Activated CD4-positive, alpha-beta memory T cell treated with anti-CD3 and anti-CD28 coated beads, Interleukin-2, amount 10 ng/mL, durations not matched to agents 7 days and 5 days (primary cell): ENCODE measurements at places on chromosomes 12 and 14. TPM values are rescaled to one million over a fixed set of nuclear protein-coding genes. Genes with fewer than 3 reads are reported as not detected.
A peak's percentile ranks its signal among the peaks of the same experiment; 100 is the strongest.

The KLRB1 gene
- 19.4 TPM for total RNA-seq

The DLK1 gene
- not detected for total RNA-seq

The POP5 gene
- total RNA-seq, result 37.6 TPM

The ANGEL1 gene
- total RNA-seq, result 9.9 TPM

The RIPK3 gene
- 38.0 TPM for total RNA-seq

The DNAL1 gene
- 6.8 TPM for total RNA-seq

The ASIC1 gene
- total RNA-seq, result 0.91 TPM

The TMTC1 gene
- 0.63 TPM for total RNA-seq

The KCNA5 gene
- not detected for total RNA-seq

DNA sequence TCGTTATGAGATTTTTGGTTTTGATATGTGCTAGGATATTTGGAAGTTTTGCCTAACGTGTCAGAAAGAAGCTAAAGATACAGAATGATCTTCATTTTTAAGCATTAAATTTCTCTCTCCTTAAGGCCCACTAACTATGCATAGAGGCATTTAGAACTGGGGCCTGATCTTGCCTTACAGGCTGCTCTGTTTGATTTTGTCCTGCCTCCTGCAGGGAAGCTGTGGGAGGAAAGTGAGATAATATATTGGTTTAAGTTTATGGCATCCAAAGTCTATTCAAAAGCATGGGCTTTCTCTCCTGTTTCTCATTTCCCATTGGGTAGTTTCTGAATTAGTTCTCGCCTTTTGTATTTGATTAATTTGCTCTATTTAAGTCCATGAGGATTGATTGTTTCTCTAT, 250.3 kb upstream of the FBXO33 start:
- H3K27ac ChIP-seq, result no peak overlapping the region
- DNase-seq, result no peak
- no peaks in the 10 kb centered on the region for H3K27me3 ChIP-seq
- H3K4me1 ChIP-seq, result no peaks in the 10 kb centered on the region
- H3K36me3 ChIP-seq, result no peaks in the 10 kb centered on the region

- H3K27me3 ChIP-seq, result no peaks in the 10 kb centered on the region
- H3K27ac ChIP-seq, result no peak overlapping the region
- no peak for DNase-seq
Measured at GRCh38 chr12:12819752-12820311, 6.7 kb downstream of the DDX47 start.

DNA sequence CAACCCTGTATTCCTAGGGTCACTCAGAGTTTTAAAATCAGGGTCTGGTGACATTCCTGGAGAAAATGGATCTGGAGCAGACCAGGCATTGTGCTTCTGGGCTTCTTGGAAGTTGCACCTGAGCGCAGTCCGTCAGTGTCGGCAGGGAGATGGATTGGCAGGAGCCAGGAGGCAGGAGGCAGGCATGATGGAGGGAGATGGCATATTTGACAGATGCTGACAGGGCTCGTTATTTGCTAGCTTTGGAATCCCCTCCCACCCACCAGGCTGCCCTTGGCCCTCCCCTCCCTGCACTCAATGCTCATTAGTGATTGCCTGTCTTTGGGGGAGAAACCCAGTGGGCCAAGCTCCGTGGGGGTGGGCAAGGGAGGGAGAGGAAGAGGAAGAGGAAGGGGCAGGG, 4.7 kb downstream of the CISTR start:
- H3K27me3 ChIP-seq, result peaks cover 38% of the 10 kb centered on the region
- DNase-seq, result no peak
- H3K4me3 ChIP-seq, result no peak overlapping the region
- H3K27ac ChIP-seq, result no peak overlapping the region
- H3K4me1 ChIP-seq, result peaks cover 14% of the 10 kb centered on the region

DNA sequence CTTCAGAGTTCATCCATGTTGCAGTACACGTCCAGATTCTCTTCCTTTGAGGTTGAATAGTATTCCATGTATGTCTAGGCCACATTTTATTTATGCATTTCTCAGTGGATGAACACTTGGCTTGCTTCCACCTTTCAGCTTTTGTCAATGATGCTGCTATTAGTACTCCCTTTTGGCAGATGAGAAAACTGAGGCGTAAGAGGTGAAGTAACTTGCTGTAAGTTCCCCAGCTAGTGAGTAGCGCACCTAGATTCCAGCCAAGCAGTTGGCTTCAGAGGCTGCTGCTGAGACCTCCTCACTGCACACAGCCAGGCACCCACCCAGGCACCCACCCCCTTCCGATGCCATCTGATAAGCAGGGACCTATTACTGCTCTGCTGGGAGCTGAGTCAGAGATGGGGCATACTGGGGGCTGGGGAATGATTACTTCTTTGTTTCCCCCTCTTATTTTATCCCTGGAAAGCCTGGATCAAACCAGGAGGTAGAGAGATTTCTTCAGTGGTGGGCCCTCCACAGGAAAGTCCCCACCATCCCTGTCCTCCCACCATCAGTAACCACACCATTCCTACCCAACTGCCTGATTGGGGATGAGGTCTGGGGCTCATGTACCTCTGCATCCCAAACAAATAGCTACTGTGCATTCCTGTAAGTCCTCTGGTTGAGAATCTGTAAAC, 234.6 kb downstream of the PCNX1 start:
- no peak overlapping the region for H3K4me3 ChIP-seq
- H3K27ac ChIP-seq, result peak overlapping the region; percentile 97
- H3K36me3 ChIP-seq, result no peaks in the 10 kb centered on the region
- DNase-seq, result no peak
- H3K4me1 ChIP-seq, result peaks cover 55% of the 10 kb centered on the region

- H3K4me1 ChIP-seq, result no peaks in the 10 kb centered on the region
- no peaks in the 10 kb centered on the region for H3K36me3 ChIP-seq
- no peak overlapping the region for H3K27ac ChIP-seq
- DNase-seq, result no peak
- no peak overlapping the region for H3K4me3 ChIP-seq
Measured at GRCh38 chr12:65642061-65642661, 182.1 kb upstream of the HMGA2 start.

DNA sequence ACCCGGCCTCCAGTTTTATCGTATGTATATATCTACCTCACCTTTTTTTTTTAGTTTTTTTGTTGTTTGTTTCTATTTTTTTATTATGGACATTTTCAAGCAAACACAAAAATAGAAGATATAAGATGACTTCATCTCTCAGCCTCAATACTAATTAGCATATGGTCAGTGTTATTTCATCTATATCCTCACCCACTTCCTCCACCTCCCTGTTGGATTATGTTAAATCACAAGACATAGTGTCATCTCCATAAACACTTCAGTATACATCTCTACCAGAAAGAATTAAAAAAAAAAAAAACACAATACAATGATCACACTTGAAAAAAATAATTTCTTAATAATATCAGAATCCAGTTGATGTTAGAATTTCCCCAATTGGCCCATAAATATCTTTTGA, 34.9 kb downstream of the RAB35 start:
- H3K27ac ChIP-seq, result no peak overlapping the region
- no peaks in the 10 kb centered on the region for H3K27me3 ChIP-seq
- peaks cover 33% of the 10 kb centered on the region for H3K4me1 ChIP-seq
- no peak overlapping the region for H3K4me3 ChIP-seq

- peaks cover 5% of the 10 kb centered on the region for H3K4me1 ChIP-seq
- no peak for DNase-seq
- no peak overlapping the region for H3K27ac ChIP-seq
- peaks cover 73% of the 10 kb centered on the region for H3K36me3 ChIP-seq
- H3K27me3 ChIP-seq, result no peaks in the 10 kb centered on the region
Measured at GRCh38 chr12:64418209-64418608, 14.0 kb downstream of the XPOT start.

- no peaks in the 10 kb centered on the region for H3K36me3 ChIP-seq
- no peaks in the 10 kb centered on the region for H3K27me3 ChIP-seq
- no peak overlapping the region for H3K4me3 ChIP-seq
- no peak overlapping the region for H3K27ac ChIP-seq
Measured at GRCh38 chr12:79615596-79616560, 74.9 kb downstream of the PAWR start.

DNA sequence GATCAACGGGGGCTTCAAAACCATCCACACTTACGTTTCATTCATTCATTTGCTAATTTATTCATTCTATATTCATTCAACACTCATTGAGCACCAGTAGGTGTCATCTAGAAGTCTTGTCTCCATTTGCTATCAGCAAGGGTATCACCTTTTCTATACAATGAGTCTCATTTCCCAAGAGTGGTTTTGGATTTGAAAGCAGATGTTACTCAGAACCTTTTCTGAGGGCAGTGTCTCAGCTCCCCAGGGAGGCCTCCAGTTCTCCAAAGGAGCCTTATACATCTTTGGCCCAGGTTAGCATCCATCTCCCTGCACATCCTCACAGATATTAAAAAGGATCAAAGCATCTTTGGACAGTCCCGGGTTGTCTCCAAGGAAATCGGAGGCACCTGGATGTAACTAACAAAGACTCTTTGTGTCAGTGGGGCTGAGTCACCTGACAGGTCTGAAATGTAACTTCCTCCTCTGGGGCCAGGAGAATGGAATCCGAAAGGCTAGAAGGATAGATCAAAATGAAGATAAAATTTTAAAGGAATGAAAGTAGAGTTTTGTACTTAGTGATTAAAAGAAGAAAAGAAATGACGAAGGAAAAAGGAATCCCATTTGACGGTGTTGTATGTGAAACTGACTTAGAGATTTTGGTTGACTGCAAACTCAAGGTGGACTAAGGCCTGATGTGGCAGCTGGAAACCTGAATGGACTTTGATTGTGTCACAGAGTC, 103.0 kb downstream of the VCPKMT start:
- peaks cover 32% of the 10 kb centered on the region for H3K4me1 ChIP-seq
- H3K27ac ChIP-seq, result no peak overlapping the region
- H3K36me3 ChIP-seq, result peaks cover 36% of the 10 kb centered on the region
- H3K27me3 ChIP-seq, result no peaks in the 10 kb centered on the region
- no peak for DNase-seq

GRCh38 chr12:1540690-1541089, 53.7 kb downstream of the FBXL14 start:
- no peak overlapping the region for H3K4me3 ChIP-seq
- H3K36me3 ChIP-seq, result no peaks in the 10 kb centered on the region

- H3K36me3 ChIP-seq, result no peaks in the 10 kb centered on the region
- H3K27me3 ChIP-seq, result no peaks in the 10 kb centered on the region
- no peaks in the 10 kb centered on the region for H3K4me1 ChIP-seq
- H3K27ac ChIP-seq, result no peak overlapping the region
- H3K4me3 ChIP-seq, result no peak overlapping the region
- DNase-seq, result no peak
Measured at GRCh38 chr12:78666584-78666983, 198.0 kb upstream of the SYT1 start.

- peaks cover 3% of the 10 kb centered on the region for H3K27me3 ChIP-seq
- no peak overlapping the region for H3K4me3 ChIP-seq
- H3K27ac ChIP-seq, result no peak overlapping the region
- no peaks in the 10 kb centered on the region for H3K36me3 ChIP-seq
Measured at GRCh38 chr12:119915894-119916510, 38.9 kb upstream of the CIT start.

DNA sequence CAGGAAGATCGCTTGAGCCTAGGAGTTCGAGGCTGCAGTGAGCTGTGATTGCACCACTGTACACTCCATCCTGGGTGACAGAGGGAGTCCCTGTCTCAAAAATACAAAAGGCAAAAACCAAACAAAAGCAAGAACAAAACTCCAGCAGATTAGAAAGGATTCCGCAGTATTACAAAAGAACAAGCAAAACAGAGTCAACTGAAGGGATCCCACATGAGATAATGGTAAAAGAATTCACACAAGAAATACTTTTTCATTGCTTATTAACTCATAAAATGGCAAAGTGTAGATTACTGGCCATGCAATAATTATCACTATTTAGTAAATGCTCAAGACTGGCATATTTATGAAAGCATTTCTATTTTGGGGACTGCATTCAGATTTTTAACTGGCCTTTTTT, 35.4 kb downstream of the BEST3 start:
- no peaks in the 10 kb centered on the region for H3K4me1 ChIP-seq
- H3K27me3 ChIP-seq, result peaks cover 15% of the 10 kb centered on the region

DNA sequence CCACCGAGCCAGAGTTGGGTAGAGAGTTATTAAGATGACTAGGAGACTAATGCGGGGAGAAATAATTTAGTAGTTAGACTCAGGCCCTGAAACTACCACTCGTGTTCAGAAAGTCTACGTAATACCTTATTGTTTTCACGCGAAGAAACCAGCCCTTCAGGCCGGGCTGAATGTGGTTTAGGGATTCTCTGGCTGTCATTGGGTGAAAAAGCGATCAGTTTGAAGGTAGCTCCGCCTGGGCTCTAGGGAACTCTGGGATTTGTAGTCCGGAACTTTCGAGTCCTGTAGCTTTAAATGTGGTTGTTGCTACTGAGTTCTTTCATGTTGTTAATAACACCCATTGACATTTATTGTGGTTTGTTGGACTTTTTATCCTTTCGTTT, 549 bp upstream of the WDR89 start:
- peak; percentile 85 for DNase-seq
- peaks cover 33% of the 10 kb centered on the region for H3K4me1 ChIP-seq
- peak overlapping the region; percentile 80 for H3K4me3 ChIP-seq
- peak overlapping the region; percentile 89 for H3K27ac ChIP-seq

GRCh38 chr12:47989666-47990065, 14.6 kb downstream of the COL2A1 start:
- H3K27me3 ChIP-seq, result peaks cover 65% of the 10 kb centered on the region
- no peak for DNase-seq
- peaks cover 28% of the 10 kb centered on the region for H3K4me1 ChIP-seq
- no peaks in the 10 kb centered on the region for H3K36me3 ChIP-seq
- no peak overlapping the region for H3K4me3 ChIP-seq

- H3K4me3 ChIP-seq, result no peak overlapping the region
- H3K27me3 ChIP-seq, result peaks cover 18% of the 10 kb centered on the region
- H3K27ac ChIP-seq, result no peak overlapping the region
- H3K36me3 ChIP-seq, result no peaks in the 10 kb centered on the region
Measured at GRCh38 chr12:108302016-108302402, 37.1 kb downstream of the CMKLR1 start.

GRCh38 chr12:139585-139984, 73.0 kb downstream of the IQSEC3 start:
- H3K4me3 ChIP-seq, result no peak overlapping the region
- peaks cover 2% of the 10 kb centered on the region for H3K4me1 ChIP-seq
- H3K27ac ChIP-seq, result no peak overlapping the region
- H3K36me3 ChIP-seq, result no peaks in the 10 kb centered on the region

- no peak overlapping the region for H3K27ac ChIP-seq
Measured at GRCh38 chr14:68312884-68313610, 479.8 kb downstream of the ZFP36L1 start.

GRCh38 chr12:88876857-88877256, 296.6 kb upstream of the KITLG start:
- H3K27me3 ChIP-seq, result no peaks in the 10 kb centered on the region
- no peak overlapping the region for H3K27ac ChIP-seq
- no peak for DNase-seq
- H3K4me1 ChIP-seq, result no peaks in the 10 kb centered on the region
- H3K4me3 ChIP-seq, result no peak overlapping the region
- no peaks in the 10 kb centered on the region for H3K36me3 ChIP-seq

DNA sequence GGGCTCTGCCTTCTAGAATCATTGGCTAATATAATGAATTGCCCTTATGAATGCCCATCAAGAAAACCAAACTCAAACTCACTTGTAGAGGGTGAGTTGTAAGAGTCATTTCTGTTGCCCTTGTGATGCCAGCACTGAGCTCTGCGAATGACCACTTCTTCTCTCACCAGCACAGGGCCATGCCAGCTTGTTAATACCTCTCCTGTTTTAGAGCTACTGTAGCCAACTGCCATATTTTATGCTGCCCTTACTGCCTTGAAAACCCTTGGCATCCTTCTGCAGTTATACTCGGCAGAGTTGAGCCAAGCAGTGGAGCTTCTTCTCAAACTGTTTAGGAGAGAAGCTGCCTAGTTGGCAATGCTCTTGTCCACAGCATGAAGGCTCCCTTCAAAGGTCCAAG, 8.1 kb downstream of the KRT75 start:
- no peaks in the 10 kb centered on the region for H3K36me3 ChIP-seq
- no peak overlapping the region for H3K4me3 ChIP-seq
- DNase-seq, result no peak
- H3K27ac ChIP-seq, result no peak overlapping the region
- H3K4me1 ChIP-seq, result no peaks in the 10 kb centered on the region

GRCh38 chr14:72541546-72541945, 352.4 kb downstream of the DPF3 start:
- H3K36me3 ChIP-seq, result peaks cover 25% of the 10 kb centered on the region
- no peak for DNase-seq
- no peak overlapping the region for H3K4me3 ChIP-seq
- H3K27ac ChIP-seq, result no peak overlapping the region
